ENCODE measurements at places on chromosomes 7 and 10.

GRCh38 chr7:106813705-106814305 is 51.3 kb upstream of the PIK3CG start:
- no peaks in the 10 kb centered on the region for H3K4me1 ChIP-seq
- no peaks in the 10 kb centered on the region for H3K36me3 ChIP-seq
- H3K27me3 ChIP-seq: no peaks in the 10 kb centered on the region
- no peak overlapping the region for H3K27ac ChIP-seq

DNA sequence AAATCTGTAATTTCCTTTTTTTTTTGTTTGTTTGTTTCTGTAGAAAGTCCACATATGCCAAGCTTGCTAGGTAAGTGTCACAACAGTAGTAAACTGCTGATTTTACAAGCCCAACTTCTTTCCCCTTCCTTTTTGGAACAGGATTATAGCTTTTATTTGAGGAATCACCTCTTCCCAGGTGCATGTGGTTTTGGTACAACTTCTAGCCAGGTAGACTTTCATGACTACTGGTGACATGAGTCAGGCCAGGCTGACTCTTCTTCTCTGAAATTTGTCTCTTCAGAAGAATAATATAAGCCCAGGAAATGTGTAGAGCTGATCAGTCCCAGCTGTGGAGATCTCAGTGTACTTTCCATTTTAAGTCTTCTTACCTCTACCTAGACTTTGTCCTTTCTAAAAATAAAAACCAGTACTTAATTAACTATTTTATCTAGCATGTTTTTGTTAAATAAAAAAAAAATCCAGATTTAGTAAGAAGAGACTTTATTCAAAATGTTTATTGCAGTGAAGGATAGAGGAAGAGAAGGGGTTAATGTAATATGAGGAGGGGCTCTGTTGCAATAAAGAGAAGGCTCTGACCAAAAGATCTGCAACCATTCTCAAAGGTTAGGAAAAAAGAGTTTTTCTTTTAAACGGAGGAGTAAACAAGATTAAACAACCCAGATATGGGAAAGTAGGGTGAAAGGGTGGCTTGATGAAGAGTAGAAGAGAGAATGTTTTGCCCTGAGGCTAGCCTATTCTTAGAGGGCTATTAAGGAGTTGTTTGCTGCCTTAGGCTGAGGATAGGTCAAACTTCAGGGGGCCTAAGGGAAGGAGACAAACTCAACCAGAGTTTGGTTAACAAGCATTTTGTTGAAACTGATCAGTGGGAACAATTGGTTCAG is 664.2 kb downstream of the SORCS1 start:
- H3K36me3 ChIP-seq: no peaks in the 10 kb centered on the region
- H3K4me3 ChIP-seq: no peak overlapping the region
- DNase-seq: no peak
- no peaks in the 10 kb centered on the region for H3K27me3 ChIP-seq
- peak overlapping the region; percentile 73 for H3K27ac ChIP-seq

GRCh38 chr10:117553142-117553814 is 10.7 kb downstream of the EMX2 start:
- H3K4me3 ChIP-seq: no peak overlapping the region
- H3K4me1 ChIP-seq: no peaks in the 10 kb centered on the region
- no peak for DNase-seq
- H3K36me3 ChIP-seq: no peaks in the 10 kb centered on the region
- H3K27ac ChIP-seq: no peak overlapping the region

GRCh38 chr7:39458061-39458745 is 108.0 kb upstream of the YAE1 start:
- DNase-seq: no peak
- peaks cover 15% of the 10 kb centered on the region for H3K27me3 ChIP-seq
- H3K36me3 ChIP-seq: no peaks in the 10 kb centered on the region
- H3K27ac ChIP-seq: no peak overlapping the region
- no peaks in the 10 kb centered on the region for H3K4me1 ChIP-seq

GRCh38 chr10:20871970-20872369 is 25.1 kb downstream of the NEBL start:
- no peak overlapping the region for H3K4me3 ChIP-seq
- no peak for DNase-seq
- H3K27me3 ChIP-seq: no peaks in the 10 kb centered on the region
- H3K36me3 ChIP-seq: no peaks in the 10 kb centered on the region
- H3K4me1 ChIP-seq: no peaks in the 10 kb centered on the region
